ENCODE measurements at places on chromosomes 1 and 21.

GRCh38 chr1:39026866-39027507 lies 837 bp downstream of the NDUFS5 start:
- DNase-seq = no peak

DNA sequence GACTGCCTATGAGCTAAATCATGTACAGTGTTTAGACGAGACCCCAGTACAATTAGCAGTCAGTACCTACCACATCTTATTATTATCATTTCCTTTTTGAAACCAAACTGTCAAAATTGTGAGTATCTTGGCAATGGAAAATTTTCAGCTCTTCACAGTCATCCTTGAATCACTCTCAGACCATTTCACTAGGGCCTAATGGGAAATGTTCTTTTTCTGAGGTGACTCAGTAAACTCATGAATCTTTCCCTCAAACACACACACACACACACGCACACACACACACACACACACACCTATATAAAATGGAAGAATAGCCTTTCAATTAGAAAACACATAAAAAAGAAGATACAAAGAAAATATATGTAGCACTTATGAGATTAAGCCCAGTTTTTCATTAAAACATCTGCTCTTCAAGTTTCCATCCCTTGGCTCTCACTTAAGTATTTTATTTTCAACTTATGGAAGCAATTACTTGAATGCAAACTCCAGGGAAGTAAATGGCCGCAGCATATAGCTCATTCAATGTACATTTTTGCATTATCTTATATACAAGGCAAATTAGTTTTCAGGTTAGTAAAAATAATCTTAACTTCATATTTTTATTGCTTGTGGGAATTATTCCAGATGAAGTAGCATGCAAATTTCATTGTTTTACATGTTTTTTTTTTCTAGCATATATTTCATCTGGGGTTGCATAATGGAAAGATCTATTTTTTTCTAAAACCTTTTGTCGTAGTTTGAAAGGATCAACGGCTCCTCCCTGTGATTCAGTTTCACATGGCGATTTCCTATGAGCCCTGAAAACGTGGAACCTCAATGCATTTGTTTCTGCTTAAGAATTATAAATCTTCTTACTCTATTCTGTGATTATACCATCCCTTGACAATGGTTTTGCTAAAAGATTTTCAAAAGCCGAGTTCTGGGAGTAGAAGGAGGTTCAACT lies 46.3 kb upstream of the TMPRSS15 start:
- no peak for DNase-seq

DNA sequence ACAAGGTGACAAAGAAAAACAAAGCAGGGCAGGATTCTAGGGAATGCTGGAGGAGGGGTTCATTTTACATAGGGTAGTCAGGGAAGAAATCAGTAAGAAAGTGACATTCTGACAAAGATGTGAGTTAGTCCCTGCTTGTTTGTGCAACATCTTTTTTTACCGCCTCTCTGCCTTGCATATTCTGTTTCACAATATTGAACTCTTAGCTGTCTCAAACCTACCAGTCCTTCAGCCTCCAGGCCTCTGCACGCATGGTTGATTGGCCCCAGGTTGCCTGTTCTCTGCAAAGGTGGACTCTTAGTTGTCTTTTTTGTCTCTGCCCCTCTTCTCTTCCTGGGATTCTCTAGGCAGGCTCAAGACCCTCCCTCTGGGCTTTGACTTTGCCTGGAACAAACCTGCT lies 152.2 kb upstream of the RUNX1 start:
- no peak for DNase-seq

- DNase-seq = no peak
Observed at GRCh38 chr1:24957016-24957807, 27.1 kb upstream of the RUNX3 start.

GRCh38 chr1:19133360-19133759 lies 76.7 kb downstream of the UBR4 start:
- no peak for DNase-seq

GRCh38 chr1:212035835-212036605 lies 472 bp downstream of the DTL start:
- no peak for DNase-seq

DNA sequence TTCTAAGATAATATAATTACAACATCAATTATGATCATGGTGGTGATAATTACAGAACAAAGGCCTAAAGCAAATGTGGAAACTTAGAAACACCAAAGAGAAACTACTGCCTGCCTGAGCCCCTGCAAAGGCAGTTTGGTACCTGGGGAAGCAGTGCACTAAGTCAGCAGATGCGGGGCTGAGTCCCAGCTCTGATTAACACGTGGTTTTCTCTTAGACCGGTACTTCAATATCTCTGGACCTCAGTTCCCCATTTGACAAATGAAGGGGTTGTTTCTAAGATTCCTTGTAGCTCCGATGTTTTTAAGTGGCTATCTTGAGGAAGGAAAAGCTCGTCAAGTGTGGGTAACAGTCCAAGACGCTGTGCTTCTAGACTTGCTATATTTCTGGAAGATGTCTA lies 16.7 kb upstream of the PLEKHA6 start:
- no peak for DNase-seq

DNA sequence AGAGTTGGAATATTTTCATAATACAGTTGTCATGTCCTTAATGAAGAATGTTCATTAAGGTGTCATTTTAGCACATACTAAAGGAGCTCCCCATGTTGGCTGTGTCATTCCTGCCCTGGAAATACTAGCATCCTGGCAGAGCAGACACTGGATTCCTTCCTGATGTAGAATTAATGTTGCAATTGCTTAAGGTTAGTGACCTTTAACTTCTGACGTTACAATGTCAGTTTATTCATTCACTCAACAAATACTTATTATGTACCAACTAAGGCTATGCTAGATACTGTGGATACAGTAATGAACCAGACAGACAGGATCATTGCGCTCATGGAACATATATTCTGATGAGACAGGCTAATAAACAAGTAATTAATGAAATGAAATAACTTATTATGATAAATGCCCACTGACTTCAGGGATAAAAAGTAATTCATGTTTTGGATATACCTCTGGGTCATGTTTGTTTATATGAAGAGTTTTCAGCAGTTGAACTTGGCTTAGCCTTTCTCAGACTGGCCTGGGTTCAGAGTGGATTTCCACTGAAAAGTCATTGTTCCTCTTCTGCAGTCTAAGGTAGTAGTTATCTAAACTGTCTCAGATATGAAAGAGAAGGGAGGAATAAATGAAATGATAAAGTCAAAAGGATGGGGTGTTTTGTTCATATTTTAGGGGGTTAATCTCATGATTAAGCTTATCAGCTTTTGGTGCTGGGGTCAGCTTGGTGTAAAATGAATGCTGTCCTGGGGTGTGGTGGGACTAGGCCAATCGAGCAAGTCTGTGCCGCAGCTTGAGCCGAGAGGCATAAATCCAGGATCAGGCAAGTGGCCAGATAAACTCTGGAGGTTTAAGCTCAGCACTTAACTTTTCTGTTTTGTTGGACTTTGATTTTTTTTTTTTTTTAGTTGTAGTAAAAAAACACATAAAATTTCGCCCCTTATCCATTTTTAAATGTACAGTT lies 43.3 kb upstream of the KCNQ4 start:
- DNase-seq = no peak

DNA sequence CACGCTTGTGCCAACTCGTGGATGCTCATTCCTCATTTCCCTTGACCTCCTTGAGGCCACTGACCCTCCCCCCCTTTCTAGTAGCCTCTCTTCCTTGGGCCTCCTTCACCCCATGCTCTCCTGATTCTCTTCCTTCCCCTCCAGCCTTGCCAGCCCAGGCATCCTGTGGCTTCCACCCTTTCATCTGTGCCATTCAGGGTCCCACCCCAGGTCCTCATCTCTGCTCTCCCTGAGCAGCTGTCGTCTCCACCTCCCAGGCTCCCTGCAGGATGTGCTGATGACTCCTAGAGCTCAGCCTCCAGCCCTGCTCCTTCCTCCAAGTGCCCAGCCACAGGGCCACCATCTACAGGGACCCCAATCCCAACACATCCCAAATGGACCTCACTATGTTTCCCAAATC lies 197.4 kb downstream of the GRIK3 start:
- no peak for DNase-seq

DNA sequence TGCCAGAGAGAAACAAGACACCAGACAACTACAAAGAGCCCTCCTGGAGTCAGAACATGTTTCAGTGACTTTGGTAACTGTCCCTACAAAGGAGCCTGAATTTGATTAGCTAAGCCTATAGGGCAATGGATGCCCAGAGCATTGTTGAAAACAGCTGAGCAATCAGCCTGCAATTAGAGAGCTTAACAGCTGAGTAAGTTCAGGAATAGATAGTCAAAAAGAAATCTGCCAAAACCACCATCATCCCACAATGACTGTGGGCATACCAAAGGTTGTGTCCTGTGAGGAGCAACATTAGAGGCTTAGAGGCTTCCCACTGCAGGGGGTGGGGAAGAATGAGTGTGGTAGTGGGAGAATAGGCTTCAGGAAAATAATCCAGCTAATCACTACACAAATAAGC lies 32.1 kb downstream of the SH3BP5L start:
- no peak for DNase-seq
